ENCODE measurements at places on chromosomes 13 and 19. TPM values are rescaled to one million over a fixed set of nuclear protein-coding genes. Genes with fewer than 3 reads are reported as not detected.
A peak's percentile ranks its signal among the peaks of the same experiment; 100 is the strongest.

The TRIM28 gene
- total RNA-seq: 473 TPM

The PCDH9 gene
- total RNA-seq: 0.34 TPM

The CCL25 gene
- total RNA-seq: not detected

The FUT2 gene
- total RNA-seq: not detected

The ZNF536 gene
- total RNA-seq: 0.56 TPM

- no peak for DNase-seq
These were observed 60.3 kb upstream of the CLDN10 start for GRCh38 chr13:95492044-95492801.

GRCh38 chr13:106513025-106513983 lies 22.2 kb downstream of the EFNB2 start:
- DNase-seq: no peak

GRCh38 chr13:83824560-83824959 lies 57.7 kb downstream of the SLITRK1 start:
- no peak for DNase-seq

GRCh38 chr13:63910511-63910910 lies 2494.9 kb upstream of the PCDH20 start:
- DNase-seq: no peak

DNA sequence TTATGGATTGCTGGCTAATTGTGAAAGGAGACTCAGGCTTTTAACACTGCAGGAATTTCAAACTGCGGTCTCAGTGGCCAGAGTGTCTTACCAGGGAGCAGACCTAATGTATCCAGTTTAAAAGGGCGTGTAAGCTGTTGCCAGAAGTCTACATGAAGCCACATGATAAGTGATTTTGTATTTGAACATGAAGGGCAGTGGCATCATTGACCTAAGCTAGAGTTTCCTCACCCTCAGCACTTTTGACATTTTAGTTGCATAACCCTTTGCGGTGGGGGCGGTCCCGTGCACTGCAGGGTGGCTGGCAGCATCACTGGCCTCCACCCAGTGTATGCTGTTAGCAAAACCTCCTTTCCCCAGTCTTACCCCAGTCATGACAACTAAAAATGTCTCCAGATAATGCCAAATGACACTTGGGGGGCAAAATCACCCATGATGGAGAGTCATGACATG lies 23.7 kb upstream of the GPR18 start:
- DNase-seq: peak; percentile 71

- DNase-seq: no peak
These were observed 963.1 kb downstream of the EFNB2 start for GRCh38 chr13:105572401-105572800.

DNA sequence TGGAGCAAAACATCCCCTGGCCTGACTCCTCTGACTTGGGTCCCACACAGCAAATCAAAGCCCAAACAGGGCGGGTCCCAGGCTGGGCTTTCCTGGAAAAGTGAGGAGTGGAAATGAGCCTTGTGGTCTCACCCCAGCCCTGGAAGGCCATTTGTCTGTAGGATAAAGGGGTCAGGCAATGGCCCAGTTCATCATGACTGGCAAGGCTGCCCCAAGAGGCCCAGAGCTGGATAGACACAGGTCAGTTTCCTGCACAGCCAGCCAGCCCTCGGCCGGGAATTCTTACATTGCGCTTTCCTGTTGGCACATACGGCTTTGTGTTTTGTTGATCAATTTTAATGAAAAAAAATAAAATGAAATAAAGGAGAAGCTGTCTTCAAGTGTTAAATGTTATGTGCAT lies 174.3 kb downstream of the TSHZ3 start:
- no peak for DNase-seq

DNA sequence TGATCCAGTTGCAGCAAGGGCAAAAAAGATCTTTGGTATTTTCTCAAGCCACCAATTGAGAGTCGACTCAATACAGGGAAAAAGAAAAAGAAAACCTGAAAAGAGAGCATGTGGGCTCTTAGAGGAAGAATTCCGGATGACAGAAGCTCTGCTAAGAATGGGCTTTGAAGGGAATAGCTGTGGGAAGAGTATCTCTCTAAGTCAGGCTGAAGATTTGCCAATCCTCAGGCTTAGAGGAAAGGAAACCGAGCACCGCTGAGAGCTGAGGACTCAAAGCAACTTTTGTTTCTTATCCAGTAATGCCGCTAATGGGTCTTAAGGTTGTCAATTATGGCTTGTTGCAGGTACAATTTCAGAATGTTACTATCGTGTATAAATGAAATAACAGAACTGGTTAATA lies 166.4 kb downstream of the EFNB2 start:
- DNase-seq: no peak

DNA sequence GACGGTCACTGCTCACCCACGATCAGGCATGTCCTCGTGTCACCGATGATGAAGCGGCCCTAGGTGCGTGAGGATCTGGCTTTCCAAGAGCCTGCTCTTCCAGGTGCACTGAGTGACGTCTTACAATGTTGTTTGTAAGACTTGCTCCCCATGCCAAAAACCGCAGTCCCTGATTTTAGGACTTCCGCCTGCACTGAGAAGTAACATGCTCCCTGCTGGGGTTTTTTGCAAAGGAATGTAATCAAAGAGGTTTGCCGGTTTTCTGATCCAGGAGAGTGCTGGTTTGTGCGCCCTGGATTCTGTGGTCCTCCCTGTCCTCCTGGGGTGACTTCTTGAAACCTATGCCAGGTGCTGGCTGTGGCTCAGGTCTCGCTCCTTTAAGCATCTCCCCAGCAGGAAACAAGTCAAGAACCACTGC lies 38.8 kb downstream of the MYO9B start:
- no peak for DNase-seq

- DNase-seq: peak; percentile 64
These were observed 11.7 kb downstream of the CYTH2 start for GRCh38 chr19:48480558-48481500.

DNA sequence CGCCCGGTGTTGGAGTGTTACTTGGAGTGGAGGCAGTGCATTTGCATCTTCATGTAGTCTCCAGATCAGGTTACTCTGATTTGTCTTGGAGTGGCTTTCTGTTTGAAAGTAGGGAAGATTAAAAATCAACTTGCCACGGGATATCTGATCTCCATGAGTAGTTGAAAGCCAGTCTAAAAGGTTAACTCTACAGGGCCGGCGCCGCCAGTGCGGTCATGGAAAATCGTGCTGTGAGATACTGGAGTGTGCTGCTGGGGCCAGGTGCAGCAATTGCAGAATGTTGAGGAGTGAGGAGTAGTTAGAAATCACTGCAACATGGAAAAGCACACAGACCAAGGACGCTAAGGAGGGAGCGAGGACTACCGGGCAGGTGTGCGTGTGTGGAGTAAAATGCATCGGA lies 175.0 kb downstream of the STK24 start:
- DNase-seq: no peak

DNA sequence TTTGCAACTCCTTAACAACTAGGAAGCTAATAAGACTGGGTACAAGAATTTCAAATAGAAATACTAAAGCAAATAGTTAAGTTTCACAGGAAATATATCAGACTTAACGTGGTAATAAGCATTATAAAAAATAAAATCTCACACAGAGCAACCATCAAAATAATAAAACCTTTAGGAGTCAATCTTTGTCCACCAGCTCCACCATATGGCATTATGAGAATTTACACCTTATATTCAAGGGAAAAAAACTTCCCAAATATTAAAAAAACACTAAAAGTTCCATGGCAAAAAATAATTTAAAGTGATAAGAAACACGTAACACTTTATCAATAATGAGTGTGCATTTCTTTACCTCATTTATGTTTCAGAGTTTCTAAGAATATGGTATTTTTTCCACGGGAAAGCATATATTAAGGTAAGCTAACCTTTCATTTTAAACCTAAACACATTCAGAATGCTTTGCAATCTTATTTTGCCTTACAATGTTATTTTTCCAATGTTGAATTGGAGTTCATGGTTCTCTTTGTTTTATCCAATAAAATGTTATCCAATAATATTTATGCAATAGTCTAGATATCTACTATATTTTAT lies 423.2 kb upstream of the SGCG start:
- DNase-seq: no peak

DNA sequence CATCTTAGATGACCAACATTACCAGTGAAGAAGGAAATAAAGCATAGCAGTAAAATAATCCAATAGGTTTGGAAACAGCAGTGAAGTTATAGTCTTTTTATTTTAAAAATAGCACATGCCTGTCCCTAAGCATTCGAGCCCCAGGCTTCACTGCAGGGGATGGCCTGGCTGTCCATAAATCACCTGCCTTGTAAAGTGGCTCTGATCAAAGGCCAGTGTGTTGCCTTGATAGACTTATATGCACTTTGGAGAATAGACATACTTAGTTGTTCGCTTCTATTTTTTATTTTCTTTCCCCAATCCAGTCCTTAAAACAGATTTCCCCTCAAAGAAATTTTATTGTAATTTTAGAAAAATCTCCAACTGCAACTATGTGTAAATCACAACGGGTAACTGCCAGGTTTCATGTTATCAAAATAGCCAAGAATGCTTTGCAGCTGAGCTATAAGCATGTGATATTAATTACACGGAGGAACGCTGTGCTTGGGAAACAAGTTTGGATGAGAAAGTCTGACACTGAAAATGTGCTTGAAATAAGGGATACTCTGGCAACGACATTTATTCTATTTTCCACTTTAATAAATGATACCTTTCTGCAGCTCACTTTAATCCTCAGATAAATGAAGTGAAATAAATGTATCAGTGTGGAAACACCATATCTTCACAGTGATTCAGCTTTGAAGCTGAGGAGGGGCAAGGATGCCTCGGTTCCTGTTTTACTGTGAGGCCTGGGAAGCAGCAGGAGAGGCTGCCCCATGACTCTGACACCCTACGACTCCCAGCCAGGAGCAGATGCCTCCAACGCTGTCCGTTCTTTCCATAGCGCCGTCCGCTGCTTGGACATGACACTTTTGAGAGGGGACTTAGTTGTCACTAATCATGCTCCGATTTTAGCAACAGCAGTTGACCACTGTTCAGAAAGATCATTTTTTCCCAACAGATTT lies 5.5 kb upstream of the METTL21C start:
- DNase-seq: no peak

- DNase-seq: no peak
These were observed 112.8 kb downstream of the NDFIP2 start for GRCh38 chr13:79593641-79594275.

GRCh38 chr19:5006201-5006600 lies 37.3 kb downstream of the KDM4B start:
- no peak for DNase-seq

GRCh38 chr13:98538876-98539275 lies 38.0 kb downstream of the STK24 start:
- no peak for DNase-seq

GRCh38 chr19:55901369-55902079 lies 30.6 kb downstream of the NLRP13 start:
- DNase-seq: no peak

GRCh38 chr13:28984825-28985224 lies 164.7 kb downstream of the MTUS2 start:
- DNase-seq: no peak

GRCh38 chr19:571566-571974 lies 826 bp upstream of the BSG start:
- no peak for DNase-seq

DNA sequence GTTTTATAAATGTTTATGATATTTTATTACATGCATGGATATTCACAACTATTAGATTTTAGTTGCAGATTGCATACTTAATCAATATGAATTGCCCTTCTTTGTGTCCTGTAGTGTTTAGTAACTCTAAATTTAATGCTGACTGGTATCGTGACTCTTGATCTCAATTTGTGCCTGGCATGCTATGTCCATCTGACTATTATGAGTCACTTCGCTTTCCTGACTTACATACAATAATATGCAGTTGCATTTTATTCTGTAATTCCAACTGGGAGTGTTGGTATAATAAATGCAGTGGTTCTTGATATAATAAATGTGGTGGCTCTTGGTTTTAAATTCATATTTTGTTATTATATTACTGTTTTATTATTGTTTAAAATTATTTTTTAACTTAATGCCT lies 277.5 kb downstream of the LIG4 start:
- no peak for DNase-seq

GRCh38 chr13:75704927-75705288 lies 68.8 kb downstream of the LMO7 start:
- no peak for DNase-seq

GRCh38 chr13:33236021-33236420 lies 49.5 kb downstream of the STARD13 start:
- DNase-seq: no peak

DNA sequence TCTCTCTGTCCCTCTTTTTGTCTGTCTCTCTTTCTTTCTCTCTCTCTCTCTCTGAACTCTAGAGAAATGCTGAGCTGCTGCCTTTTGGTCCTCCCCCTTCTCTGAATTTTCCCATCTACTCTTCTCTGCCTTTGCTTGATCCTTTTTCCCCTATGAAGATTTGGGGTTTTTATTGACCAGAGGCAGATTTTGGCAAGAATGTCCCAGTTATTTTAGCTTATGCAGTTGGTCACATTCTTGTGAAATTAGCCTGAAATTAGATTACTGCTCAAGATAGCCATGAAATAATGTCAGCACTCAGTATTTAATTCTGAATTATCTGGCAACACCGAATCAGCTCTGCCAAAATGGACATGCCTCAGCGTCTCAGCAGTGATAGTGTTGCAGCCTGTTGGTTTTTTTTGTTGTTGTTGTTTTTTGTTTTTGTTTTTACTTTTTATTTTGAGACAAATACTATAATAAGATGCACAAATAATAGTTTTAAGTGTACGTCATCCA lies 17.2 kb upstream of the SPART start:
- DNase-seq: no peak

- peak; percentile 2 for DNase-seq
These were observed 31.7 kb downstream of the RASA3 start for GRCh38 chr13:114100446-114101357.

- DNase-seq: no peak
These were observed 53.0 kb upstream of the ATP12A start for GRCh38 chr13:24627090-24627714.

DNA sequence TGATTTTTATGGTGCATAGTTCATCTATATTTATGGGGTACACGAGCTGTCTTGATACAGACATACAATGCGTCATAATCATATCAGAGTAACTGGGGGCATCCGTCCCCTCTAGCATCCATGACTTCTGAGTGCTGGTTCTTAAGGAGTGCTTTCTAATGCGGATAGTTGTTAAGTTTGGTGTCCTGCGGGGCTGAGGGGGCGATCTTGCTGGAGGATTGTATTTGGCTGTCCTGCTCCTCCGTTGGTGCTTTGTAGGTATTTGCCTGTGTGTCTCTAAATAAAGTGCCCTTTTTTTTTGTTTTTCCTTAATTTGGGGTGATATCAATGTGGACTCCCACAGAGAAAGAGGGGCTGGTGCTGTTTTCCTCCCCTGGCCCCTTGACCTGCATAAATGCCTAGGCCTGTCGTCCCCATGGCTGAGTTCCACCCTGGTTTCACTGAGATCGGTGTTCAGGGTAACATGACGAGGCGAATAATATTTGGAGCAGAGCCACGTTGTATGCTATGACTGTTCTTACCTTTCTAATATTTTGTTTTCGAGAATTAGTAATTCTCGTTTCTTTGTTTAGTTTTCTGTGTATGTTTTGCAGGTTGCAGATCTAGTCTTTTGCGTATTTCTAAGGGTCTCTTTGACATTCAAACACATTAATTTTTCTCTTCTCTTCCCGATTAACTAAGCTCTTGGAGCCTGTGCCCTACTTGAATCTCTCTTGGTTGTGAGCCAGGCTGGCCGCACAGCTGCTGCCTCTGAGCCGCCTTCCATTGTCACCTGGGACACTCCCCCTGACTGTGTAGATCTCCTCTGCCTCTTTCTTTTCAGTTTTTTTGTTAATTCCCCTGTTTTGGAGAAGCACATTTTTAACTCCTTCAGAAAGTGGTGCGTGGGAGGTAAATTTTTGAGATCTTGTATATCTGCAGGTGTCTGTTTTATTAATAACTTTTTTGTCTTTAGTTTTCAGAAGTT lies 100.3 kb downstream of the ARHGEF7 start:
- no peak for DNase-seq

Measured in activated T-cell treated with anti-CD3 and anti-CD28 coated beads, Interleukin-2, amount 50 U/mL, for 72 hours (primary cell).